ENCODE measurements at places on chromosomes 3 and 15. TPM values are rescaled to one million over a fixed set of nuclear protein-coding genes. Genes with fewer than 3 reads are reported as not detected.

TMC3 gene
- total RNA-seq: not detected

BFSP2 gene
- total RNA-seq: not detected

CMTM7 gene
- total RNA-seq: 18.5 TPM

DTX3L gene
- total RNA-seq: 9.8 TPM

ERICH6 gene
- 0.39 TPM for total RNA-seq

Measured in placental epithelial cell (primary cell).